Kidney (tissue), 22 donors: ENCODE measurements at places on chromosomes 11 and 22. TPM values are rescaled to one million over a fixed set of nuclear protein-coding genes. Genes with fewer than 3 reads are reported as not detected.

The SNX32 gene
- 1.0 TPM for total RNA-seq

The PTS gene
- 40.6 TPM for total RNA-seq

GRCh38 chr11:134742956-134743819 is 331.1 kb upstream of the B3GAT1 start:
- DNase-seq, result no peak

- no peak for DNase-seq
Observed at GRCh38 chr22:38570779-38571364, 889 bp upstream of the DMC1 start.

DNA sequence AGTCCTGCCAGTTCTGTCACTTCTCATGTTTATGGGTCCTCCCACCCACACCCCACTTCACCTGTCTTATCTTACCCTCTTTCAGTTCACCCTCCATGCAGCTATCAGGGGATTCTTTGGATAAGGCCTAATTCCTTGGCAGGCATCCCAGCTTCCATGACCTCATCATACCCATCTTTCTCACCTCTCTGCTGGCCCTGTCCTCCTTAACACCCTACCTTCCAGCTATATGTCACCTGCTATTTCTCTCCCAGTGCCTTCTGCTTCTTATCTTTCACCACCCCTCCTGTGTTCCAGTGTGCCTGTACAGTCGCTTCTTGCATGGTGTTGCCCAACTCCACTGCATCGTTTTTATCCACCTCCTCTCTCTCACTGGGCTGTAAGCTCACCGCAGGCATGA is 28.3 kb downstream of the SNU13 start:
- no peak for DNase-seq

GRCh38 chr22:40183029-40183581 is 5.4 kb downstream of the TNRC6B start:
- no peak for DNase-seq

DNA sequence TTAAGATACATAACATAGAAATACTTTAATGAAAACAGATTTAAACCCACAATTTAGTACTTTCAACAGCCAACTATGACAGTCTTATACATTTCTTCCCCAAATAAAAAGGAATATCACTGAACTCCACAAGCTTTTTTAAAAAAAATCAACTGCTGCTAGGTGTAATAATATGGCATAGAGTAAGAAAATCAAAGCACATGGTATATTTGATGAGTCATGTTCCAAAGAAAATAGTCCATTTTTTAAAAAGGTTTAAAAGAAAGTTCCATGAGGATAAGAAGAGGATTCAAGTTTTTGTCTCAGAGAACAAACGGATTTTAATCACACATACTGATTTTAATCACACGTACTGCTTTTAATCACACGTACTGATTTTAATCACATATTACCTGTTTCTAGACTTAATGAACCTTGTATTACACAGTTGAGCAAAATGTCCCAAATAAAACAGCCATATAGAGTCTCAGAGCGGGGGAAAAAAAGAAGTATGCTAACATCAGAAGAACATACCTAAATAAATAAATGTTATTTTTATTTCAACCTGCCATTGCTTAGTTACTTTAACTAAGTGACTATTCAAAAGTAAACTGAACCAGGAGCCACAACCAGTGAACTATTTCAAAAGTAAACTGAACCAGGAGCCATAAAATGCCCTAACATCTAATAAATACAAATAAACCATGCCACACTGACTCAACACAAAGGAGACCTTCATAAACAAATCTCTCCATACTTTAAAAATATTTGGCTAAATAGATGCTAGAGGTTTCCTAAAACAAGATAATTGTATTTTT is 198.4 kb downstream of the SBF2 start:
- DNase-seq, result no peak

DNA sequence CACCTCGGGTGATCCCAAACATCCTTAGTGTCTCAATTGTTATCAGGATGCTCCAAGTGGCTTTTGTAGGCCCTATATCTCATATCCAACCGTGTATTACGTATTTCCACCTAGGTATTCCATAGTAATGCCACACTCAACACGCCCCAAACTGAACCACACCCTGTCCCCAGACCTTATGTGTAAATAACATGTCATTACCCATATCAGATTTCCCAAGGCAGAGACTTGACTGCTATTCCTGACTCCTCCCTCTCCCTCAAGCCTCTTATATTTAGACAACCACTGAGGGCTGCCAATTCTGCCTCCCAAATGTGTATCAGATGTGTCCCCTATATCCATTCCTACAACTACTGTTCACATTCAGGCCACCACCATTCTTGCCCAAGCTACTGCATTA is 132.8 kb upstream of the NCAM1 start:
- DNase-seq, result no peak

DNA sequence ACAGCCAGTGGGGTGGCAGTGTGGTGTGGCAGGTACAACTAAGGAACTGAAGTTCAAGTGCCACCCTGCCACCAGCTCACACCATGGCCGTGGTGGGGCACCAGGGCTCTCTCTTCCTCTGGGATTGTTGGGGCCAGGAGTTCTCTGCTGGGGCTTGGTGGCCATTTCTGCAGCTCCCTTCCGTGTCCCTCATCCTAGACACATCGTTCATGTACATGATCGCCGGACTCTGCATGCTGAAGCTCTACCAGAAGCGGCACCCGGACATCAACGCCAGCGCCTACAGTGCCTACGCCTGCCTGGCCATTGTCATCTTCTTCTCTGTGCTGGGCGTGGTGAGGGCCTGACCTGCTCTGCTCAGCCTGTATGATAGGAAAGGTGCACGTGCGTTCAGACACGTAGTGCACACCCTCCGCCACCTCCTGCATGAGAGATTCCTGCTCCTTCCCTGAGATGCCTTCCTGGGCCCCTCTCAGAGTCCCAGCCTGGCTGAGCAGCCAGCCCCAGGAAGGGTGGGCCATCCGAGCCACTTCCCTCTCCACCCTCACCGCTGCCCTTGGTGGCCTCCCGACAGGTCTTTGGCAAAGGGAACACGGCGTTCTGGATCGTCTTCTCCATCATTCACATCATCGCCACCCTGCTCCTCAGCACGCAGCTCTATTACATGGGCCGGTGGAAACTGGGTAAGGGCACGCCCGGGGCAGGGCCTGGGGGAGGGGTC is 7.3 kb upstream of the TAGLN start:
- peak; percentile 69 for DNase-seq

- no peak for DNase-seq
Observed at GRCh38 chr11:115389790-115390189, 114.4 kb downstream of the CADM1 start.

DNA sequence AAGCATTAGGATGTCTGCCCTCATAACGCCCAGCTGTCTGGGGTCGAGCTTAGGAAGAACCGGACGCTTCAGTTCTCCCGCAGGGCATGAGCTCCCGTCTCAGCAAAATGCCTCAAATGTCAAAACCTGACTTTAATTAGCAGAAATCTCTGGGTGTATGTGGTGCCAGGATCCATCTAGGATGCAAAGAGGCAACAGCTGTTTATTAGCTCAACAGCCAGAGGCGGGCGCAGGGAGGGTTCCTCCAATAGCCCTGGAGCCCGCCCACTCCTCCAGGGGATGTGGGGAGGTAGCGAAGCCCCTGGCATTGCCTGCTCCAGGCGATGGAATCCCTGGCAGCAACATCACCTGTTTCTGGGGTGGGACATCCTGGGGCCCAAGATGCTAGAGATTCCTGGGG is 39.4 kb upstream of the RTL6 start:
- DNase-seq, result no peak

The CTSF gene
- total RNA-seq, result 58.0 TPM

- peak; percentile 85 for DNase-seq
Observed at GRCh38 chr11:120235024-120235628, 4.8 kb upstream of the POU2F3 start.

- peak; percentile 25 for DNase-seq
Observed at GRCh38 chr11:3644817-3645235, at the start of gene ART1. Gene ART1 (plus strand): TSS chr11:3645128. CDS start chr11:3659214, 14,086 bp downstream.

The HMOX1 gene
- 37.7 TPM for total RNA-seq

GRCh38 chr11:235609-235996 is 539 bp downstream of the SIRT3 start:
- DNase-seq, result no peak

DNA sequence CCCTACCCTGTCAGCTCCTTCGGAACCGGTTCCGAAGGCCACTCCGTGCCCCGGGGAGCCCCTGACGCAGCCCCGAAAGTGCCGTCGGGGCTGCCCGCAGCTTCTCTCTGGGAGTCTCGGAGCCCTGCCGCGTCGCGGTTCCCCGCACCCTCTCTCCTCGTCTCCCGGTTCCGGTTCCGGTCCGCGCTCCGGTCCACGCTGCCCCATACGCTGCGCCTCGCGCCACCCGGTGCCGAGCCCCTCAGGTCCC is 618 bp downstream of the MTA2 start:
- no peak for DNase-seq

- no peak for DNase-seq
Observed at GRCh38 chr11:76523786-76524436, 79.1 kb downstream of the EMSY start.

DNA sequence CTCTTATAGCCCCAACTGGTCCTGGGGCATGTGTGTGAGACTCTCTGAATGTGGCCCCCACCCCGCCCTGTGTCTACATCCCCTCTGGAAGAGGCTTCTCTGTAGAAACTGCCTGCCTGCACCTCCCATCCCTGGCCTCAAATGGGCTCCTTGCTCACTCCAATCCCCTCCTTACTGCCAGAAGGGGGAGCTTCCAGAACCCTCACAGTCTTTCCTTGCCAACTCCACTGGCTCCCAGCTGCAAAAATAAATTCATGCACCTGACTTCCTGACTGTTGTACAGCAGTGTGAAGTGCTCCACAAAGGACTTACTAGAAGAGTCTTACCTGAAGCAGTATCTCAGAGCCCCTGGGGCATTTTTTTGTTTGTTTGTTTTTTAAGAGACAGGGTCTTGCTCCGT is 15.2 kb upstream of the SERPIND1 start:
- no peak for DNase-seq

DNA sequence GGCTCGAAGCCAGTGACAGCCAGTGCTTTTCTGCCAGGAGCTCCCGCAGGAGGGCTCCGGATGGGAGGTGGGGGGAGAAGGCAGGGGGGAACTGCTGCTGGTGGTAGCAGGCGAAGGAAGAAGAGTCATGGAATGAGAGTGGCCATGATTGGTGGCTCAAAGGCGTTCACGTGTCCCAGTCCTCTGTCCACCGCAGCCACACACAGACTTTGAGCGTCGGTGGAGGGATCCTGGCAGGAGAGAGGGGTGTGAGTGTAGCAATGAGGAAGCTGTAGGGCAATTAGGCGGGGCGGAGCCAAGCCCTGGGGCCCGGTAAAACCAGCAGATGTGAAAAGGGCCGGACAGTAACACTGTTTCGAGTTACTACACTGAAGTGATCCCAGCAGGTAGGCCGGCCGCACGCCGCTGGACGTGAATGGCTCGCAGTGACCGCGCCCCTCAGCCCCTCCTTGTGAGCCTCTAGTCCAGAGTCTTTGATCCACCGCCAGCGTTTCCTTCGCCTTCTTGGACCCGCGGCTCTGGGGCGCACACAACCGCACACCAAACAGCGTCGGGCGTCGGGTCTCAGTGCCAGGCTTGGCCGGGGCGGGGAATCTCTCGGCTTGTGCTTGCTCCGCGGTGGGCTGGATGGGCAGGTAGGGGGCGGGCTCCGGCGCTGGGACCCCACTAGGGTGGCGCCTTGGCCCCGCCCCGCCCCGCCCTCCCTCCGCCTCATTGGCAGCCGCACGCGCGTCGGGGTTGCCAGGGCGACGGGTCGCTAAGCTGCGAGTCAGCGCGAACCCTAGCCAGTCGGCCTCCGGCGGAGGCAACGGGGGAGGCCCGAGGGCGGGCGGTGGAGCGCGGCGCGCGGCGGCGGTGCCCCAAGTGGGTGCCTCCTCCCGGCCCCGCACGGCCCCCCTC is at the start of gene LRRC10B:
Gene LRRC10B, plus strand, starts transcription at position 788 of the 900 bp plus-strand sequence. CDS start 250 bp downstream, outside the sequence.
- DNase-seq, result peak; percentile 84

GRCh38 chr11:1832211-1832919 is 2.4 kb upstream of the SYT8 start:
- peak; percentile 80 for DNase-seq

DNA sequence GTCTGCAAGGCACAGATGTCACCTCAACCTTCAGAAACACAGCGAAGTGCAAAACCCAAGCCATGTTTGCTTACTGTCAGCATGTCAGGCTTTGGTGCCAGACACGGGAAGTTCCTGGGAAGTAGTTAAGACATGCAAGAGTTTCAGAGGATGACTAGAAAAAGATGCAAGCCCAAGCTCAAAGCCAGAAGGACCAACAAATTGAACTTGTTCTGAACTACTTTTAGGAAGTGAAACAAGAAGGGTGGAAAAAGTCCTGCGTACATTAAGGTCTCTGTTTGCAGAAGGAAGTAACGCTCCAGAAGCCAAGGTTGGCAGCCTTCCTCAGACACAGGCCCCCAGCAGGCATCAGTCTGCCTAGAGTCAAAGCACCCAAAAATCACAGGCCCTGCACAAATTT is 2.6 kb downstream of the AP1B1 start:
- no peak for DNase-seq

DNA sequence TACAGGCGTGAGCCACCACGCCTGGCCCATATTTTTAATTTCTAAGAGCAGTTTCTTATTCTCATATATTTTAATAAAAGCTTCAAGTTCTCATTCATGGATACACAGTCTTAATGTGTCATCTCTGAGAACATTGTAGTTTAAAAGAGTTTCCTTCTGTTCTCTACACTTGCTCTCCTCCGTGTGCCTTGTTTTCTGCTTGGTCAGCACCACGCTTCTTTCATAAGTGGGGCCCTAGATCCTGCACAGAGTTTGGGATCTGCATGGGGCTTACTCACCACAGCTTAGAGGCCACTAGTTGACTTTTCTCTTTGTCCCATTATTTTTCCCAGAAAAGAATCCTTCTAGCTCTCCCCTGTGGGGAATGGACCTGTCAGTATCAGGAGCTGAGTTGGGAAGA is 58.8 kb downstream of the PPP6R2 start:
- no peak for DNase-seq

The E2F8 gene
- total RNA-seq, result 0.66 TPM

DNA sequence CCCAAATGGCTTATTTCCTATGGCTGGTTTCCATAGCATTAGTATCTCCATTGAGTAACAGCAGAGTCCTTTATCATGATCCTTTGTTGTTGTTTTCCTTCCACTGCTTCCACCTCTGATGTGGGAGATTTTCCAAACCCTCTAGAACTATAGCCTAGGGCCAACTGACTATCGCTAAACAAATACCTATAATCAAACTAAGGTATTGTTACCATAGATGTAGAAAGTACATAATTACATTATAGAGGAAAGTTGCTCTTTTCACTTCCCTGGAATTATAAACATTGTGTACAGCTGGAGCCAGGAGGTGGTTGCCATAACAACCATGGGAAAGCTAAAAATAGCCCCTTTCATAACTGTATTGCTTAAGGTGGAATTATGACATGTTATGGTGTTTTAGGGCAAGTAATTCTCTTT is 47.0 kb upstream of the ALKBH3 start:
- DNase-seq, result no peak

The TMPRSS13 gene
- 1.9 TPM for total RNA-seq

DNA sequence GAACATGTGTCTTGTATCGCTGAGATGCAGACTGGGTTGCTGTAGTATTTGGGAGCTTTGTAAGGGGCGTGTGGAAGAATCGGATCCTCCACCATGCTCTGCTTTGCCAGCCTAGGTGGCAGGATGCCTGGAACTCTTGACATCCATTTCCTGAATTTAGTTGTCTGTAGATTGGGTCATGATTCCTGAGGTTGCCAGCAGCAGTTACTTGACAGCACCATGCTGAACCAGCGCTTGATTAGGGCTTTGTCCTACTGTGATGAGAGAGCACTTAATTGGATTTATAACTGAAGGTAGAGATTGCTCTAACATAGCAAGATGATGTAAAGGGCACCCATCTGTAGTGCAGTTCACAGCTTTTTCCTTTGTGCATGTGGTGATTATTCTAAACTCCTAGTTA is 75.6 kb upstream of the HORMAD2 start:
- no peak for DNase-seq
